ENCODE measurements at places on chromosomes 1 and 21. TPM values are rescaled to one million over a fixed set of nuclear protein-coding genes. Genes with fewer than 3 reads are reported as not detected.

ELAVL4 gene
- total RNA-seq: 3.0 TPM

LAMB3 gene
- 0.21 TPM for total RNA-seq

NECTIN4 gene
- total RNA-seq: 0.13 TPM

GRCh38 chr21:25887646-25888306 lies 153.0 kb downstream of the GABPA start:
- no peak for DNase-seq

DNA sequence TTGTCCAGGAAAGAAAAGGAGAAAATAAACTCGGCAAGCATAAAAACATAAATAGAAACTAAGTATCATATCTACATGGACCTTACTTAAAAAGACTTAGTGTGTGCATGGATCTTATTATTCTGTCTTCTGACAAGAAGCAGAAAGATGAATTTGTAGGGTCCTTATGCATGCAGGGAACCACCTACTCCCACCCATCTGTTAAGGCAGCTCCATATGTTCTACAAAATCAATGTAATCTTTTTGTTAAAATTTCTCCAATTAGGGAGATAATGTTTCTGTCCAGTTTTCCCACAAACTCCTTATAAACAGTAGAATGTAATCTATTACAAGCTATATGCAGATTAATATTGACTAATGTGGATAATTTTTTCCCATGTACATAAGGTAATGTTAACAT lies 13.9 kb upstream of the PTPN14 start:
- DNase-seq: no peak

DNA sequence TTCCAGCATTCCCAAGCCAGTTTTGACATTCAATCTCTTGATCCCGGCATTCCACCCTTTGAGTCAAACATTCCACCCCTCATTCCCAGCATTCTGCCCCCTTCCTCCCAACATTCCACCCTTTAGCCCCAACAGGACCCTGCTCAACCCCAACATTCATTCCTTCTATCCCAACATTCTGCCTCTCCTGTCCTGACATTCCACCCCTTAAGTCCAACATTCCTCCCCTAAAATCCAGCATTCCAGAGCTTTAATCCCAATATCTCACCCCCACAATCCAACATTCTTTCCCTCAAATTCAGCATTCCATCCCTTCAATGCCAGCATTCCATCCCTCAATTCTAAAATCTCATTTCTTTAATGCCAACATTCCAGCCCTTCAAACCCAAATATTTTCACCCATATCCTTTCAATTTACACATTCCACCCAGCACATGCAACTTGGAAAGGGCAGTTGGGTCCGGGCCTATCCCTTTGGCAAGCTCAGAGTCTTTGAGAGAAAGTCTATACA lies 22.9 kb downstream of the DDX20 start:
- DNase-seq: no peak

- no peak for DNase-seq
Observed at GRCh38 chr1:20404466-20404865, 81.5 kb downstream of the CAMK2N1 start.

GRCh38 chr1:7460807-7461206 lies 310.3 kb upstream of the VAMP3 start:
- no peak for DNase-seq

GRCh38 chr21:42844411-42845113 lies 34.8 kb downstream of the WDR4 start:
- no peak for DNase-seq

DNA sequence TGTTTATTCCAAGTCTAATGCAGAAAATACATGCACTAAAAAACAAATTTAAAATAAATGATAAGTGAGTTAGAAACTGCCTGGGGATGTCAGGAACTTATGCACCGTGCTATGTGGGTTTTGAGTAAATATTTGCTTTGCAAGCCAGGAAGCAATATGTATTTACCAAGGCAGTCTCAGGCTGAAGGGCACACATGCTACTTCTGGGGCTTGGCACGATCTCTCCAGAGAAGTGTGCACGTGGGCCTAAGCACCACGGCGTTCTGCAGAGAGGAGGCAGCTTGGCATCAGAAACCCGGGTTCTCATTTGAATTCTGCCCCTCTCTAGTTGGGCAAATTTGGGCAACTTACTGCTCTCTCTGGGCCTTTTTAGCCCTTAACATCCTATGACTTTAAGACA lies 72.6 kb upstream of the ROR1 start:
- no peak for DNase-seq

GRCh38 chr1:225437710-225438437 lies 10.0 kb upstream of the LBR start:
- DNase-seq: peak; percentile 44

DNA sequence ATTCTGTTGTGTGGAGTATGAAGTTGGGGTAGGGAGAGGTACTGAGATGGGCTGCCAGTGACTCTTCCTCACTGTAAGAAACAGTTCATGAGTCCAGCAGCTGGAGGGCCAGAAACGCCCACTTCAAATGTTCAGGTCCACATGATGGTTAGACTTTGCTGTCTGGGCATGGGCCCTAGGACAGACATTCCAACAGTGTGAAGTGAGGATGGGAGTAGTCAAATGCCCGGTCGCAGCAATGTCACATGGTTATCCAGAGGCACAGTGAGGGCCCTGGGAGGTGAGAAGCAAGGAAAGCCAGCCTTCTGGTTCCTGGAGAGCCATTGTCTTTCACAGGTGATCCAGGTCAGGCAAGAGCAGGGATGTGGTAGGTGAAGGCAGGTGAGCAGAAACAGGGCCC lies 304.4 kb downstream of the HHAT start:
- no peak for DNase-seq

GRCh38 chr1:154697710-154698109 lies 89.7 kb upstream of the ADAR start:
- no peak for DNase-seq

- no peak for DNase-seq
Observed at GRCh38 chr21:28580585-28580984, 412.1 kb downstream of the LTN1 start.

GRCh38 chr1:156602557-156602993 lies 1.3 kb upstream of the GPATCH4 start:
- no peak for DNase-seq

DNA sequence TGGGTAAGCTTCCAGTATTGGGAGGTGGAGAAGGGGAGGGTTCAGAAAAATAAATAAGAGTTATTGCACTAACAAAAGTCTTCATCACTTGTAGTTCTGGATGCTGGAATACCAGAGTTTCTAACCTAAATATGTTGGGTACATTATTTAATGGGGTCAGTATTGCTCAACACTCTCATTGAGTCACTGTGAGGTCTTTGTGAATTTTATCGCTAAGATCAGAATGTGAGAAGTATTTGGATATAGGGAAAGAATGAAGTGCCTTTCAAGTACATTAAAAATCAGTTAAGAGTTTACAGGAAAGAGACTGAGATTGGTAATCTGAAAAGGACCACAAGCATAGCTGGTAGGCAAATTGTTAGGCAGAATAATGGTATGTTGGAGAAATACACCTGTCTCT lies 8.8 kb downstream of the SNRPE start:
- no peak for DNase-seq

- DNase-seq: no peak
Observed at GRCh38 chr1:89311757-89312156, 39.1 kb upstream of the GBP5 start.

DNA sequence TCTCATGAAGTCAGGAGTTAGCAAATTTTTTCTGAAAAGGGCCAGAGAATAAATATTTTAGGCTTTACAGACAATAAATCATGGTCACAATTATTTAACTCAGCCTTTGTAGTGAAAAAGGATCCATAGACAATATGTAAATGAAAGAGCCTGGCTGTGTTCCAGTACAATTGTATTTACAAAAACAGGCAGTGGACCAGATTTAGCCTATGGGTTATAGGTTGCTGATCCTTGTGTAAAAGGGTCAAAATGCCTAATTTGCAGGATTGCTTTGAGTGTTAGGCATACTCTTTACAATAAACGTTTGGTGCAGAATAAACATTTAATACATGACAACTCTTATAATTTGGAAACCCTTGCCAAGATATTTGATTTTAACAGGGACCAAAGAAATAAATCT lies 6.5 kb downstream of the SLAMF7 start:
- DNase-seq: no peak

All from endothelial cell (in vitro differentiated cells).